ENCODE measurements at places on chromosomes 1 and 21. TPM values are rescaled to one million over a fixed set of nuclear protein-coding genes. Genes with fewer than 3 reads are reported as not detected.

- H3K36me3 ChIP-seq, result no peaks in the 10 kb centered on the region
- H3K4me1 ChIP-seq, result no peaks in the 10 kb centered on the region
- no peak for DNase-seq
- no peak overlapping the region for H3K4me3 ChIP-seq
- no peak overlapping the region for H3K27ac ChIP-seq
Observed at GRCh38 chr1:214658175-214658574, 55.2 kb downstream of the CENPF start.

Gene OR2T2
- total RNA-seq, result not detected

GRCh38 chr1:193456811-193457280, 270.4 kb upstream of the B3GALT2 start:
- no peaks in the 10 kb centered on the region for H3K36me3 ChIP-seq
- DNase-seq, result no peak
- no peaks in the 10 kb centered on the region for H3K4me1 ChIP-seq
- H3K27me3 ChIP-seq, result no peaks in the 10 kb centered on the region

Gene CHRM3
- total RNA-seq, result 2.2 TPM

DNA sequence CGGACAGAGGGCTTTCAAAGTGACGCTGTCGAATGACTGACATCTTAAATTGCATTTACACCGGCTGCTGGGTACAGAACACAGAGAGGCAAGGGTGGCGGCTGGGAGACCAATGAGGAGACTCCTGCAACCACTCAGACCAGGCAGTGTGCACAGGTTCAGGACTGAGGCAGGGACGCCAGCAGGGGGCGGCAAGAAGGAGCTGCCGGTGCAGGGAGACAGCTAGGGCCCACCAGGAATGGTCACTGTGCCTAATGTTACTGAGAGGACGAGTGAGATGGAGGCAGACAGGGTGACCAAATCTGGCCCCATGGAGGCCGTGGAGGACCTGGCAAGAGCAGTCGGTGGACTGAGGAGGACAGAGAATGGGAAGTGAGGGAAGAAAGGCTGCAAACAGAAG, 23.5 kb downstream of the GLIS1 start:
- no peaks in the 10 kb centered on the region for H3K4me1 ChIP-seq
- H3K27me3 ChIP-seq, result no peaks in the 10 kb centered on the region
- no peak overlapping the region for H3K4me3 ChIP-seq
- no peak for DNase-seq

GRCh38 chr21:44923480-44924084, 2.9 kb upstream of the ITGB2 start:
- no peak for DNase-seq
- H3K4me1 ChIP-seq, result no peaks in the 10 kb centered on the region
- no peaks in the 10 kb centered on the region for H3K36me3 ChIP-seq
- no peaks in the 10 kb centered on the region for H3K27me3 ChIP-seq
- H3K4me3 ChIP-seq, result no peak overlapping the region

Gene TMEM81
- 2.9 TPM for total RNA-seq

- H3K27me3 ChIP-seq, result no peaks in the 10 kb centered on the region
- peaks cover 25% of the 10 kb centered on the region for H3K4me1 ChIP-seq
- DNase-seq, result no peak
- H3K4me3 ChIP-seq, result no peak overlapping the region
Observed at GRCh38 chr1:225470211-225471108, 42.6 kb upstream of the LBR start.

DNA sequence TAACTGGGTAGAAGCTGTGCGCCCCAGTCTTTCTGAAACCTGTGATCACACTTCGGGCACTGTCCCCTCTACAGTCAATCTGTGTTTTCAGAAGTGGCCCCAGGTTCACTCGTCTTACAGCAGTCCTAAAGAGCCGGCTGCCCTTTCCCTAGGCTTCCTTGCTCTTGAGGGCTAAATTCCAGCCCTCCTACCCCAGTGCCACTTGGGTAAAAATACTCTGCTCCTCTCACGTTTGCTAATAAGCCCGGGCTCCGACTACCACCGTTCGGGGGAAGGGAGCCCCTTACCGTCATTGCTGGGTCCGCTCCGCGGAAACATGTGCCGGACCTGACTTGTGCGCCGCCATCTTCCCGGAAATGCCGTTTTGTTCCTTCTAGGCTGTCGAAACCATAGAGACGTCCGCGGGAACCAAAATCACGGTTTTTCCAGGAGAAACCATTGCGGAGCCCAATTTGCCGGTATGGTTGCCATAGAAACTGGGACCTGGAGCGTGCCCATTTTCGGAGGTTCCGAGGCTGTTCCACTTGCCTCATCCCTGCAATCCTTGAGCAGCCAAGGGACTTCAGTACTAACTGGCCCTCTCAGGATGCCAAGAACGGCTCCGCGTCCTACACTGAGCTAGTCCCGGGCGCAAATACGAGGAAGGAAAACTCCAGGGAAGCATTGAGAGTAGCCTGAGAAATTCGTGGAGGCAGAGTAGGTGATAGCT, at the start of gene GPATCH4:
Gene GPATCH4 (minus strand): TSS at position 358 of the 709 bp plus-strand sequence.
- no peaks in the 10 kb centered on the region for H3K4me1 ChIP-seq
- no peaks in the 10 kb centered on the region for H3K27me3 ChIP-seq
- H3K36me3 ChIP-seq, result no peaks in the 10 kb centered on the region
- peak within 1 kb of the TSS; percentile 64 for H3K4me3 ChIP-seq
- H3K27ac ChIP-seq, result peak within 1 kb of the TSS; percentile 75
- peak; percentile 91 for DNase-seq

GRCh38 chr1:182431278-182431677, 18.7 kb upstream of the RGSL1 start:
- no peak for DNase-seq
- H3K4me3 ChIP-seq, result no peak overlapping the region
- no peaks in the 10 kb centered on the region for H3K36me3 ChIP-seq

GRCh38 chr1:18945401-18945849, 11.1 kb downstream of the IFFO2 start:
- no peak for DNase-seq
- H3K36me3 ChIP-seq, result no peaks in the 10 kb centered on the region
- H3K27ac ChIP-seq, result no peak overlapping the region
- H3K4me3 ChIP-seq, result no peak overlapping the region
- peaks cover 79% of the 10 kb centered on the region for H3K4me1 ChIP-seq

DNA sequence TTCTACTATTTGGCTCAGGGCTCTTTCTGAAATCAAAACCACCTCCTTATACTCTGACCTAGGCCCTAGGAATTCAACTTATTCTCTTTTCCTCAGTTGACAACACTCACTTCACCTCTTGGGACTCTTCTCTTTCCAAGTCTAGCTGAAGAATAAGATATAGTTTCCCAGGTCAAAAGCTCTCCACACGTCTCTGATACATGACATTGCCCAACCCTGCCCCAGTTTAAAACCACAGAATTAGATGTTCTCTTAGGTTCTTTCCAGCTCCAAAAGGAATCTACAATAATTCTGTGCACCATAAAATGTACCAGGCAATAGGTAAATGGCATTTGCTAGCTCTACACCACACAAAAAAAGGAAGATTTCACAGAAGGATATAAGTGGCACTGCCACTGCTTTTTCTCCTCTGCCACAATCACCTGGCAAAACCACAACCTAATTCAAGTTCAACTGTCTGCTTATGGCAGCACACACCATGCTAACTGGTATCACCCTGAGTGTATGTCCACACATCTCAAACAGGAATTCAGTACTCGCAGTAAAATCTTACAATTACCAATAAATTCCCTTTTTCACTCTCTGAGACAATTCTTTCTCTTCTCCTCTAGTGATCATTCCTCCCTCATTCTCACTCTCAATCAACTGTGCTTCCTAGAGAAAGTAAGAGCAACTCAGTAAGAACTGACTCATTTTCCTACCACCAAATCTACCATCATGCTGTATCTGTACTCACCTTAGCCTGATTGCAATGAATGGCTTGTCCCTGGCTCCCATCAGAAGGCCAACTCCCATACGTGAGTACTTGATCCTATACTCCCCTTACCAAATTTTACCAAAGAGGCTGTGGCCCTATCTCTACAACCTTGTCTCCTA, 27.3 kb downstream of the ZBTB8OS start:
- H3K27ac ChIP-seq, result no peak overlapping the region
- H3K4me3 ChIP-seq, result no peak overlapping the region
- H3K27me3 ChIP-seq, result no peaks in the 10 kb centered on the region
- peaks cover 7% of the 10 kb centered on the region for H3K36me3 ChIP-seq
- H3K4me1 ChIP-seq, result no peaks in the 10 kb centered on the region

Gene SDF4
- 128 TPM for total RNA-seq

Gene MIXL1
- total RNA-seq, result not detected

GRCh38 chr21:37921091-37921490, 4.8 kb upstream of the KCNJ6 start:
- DNase-seq, result no peak
- H3K36me3 ChIP-seq, result no peaks in the 10 kb centered on the region
- no peaks in the 10 kb centered on the region for H3K27me3 ChIP-seq
- H3K27ac ChIP-seq, result no peak overlapping the region
- H3K4me3 ChIP-seq, result no peak overlapping the region

Gene MSTO1
- total RNA-seq, result 4.4 TPM

Gene SLC44A5
- 1.2 TPM for total RNA-seq

Gene CLCA4
- not detected for total RNA-seq

DNA sequence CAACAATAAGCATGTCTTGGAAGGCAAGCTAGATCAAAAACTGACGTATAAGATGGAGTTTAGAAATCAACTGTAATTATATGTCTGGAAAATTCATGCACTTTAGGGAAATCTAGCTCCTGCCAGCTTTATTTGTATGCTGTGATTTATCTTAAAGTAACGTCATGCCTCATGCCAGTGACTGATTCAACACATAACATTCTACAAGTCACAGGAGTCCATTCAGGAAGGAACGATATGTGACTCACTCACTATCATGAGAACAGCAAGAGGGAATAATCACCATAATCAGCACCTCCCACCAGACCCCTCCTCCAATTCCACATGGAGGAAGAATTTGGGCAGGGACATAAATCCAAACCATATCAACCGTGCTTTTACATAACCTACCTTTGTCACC, 682.4 kb upstream of the ADAMTS5 start:
- H3K27me3 ChIP-seq, result no peaks in the 10 kb centered on the region
- H3K4me1 ChIP-seq, result no peaks in the 10 kb centered on the region
- no peaks in the 10 kb centered on the region for H3K36me3 ChIP-seq
- no peak for DNase-seq

- peak; percentile 66 for DNase-seq
- H3K4me3 ChIP-seq, result no peak overlapping the region
- H3K36me3 ChIP-seq, result no peaks in the 10 kb centered on the region
- no peak overlapping the region for H3K27ac ChIP-seq
Observed at GRCh38 chr1:17494114-17494729, 45.3 kb upstream of the ARHGEF10L start.

- H3K36me3 ChIP-seq, result no peaks in the 10 kb centered on the region
- no peak overlapping the region for H3K4me3 ChIP-seq
- DNase-seq, result no peak
Observed at GRCh38 chr1:77031106-77031662, 163.9 kb downstream of the ST6GALNAC5 start.

GRCh38 chr1:34806396-34806795, 13.6 kb downstream of the GJA4 start:
- no peak overlapping the region for H3K4me3 ChIP-seq
- H3K36me3 ChIP-seq, result no peaks in the 10 kb centered on the region
- no peak overlapping the region for H3K27ac ChIP-seq
- no peak for DNase-seq
- peaks cover 7% of the 10 kb centered on the region for H3K4me1 ChIP-seq

- no peaks in the 10 kb centered on the region for H3K27me3 ChIP-seq
- H3K36me3 ChIP-seq, result peaks cover 2% of the 10 kb centered on the region
- H3K27ac ChIP-seq, result peak overlapping the region; percentile 82
- no peak overlapping the region for H3K4me3 ChIP-seq
Observed at GRCh38 chr21:15826147-15826780, 96.5 kb downstream of the USP25 start.

Gene RNU1-3
- not detected for total RNA-seq

- H3K4me1 ChIP-seq, result peaks cover 4% of the 10 kb centered on the region
- H3K27me3 ChIP-seq, result no peaks in the 10 kb centered on the region
- no peak overlapping the region for H3K4me3 ChIP-seq
- no peaks in the 10 kb centered on the region for H3K36me3 ChIP-seq
- DNase-seq, result peak; percentile 42
- H3K27ac ChIP-seq, result no peak overlapping the region
Observed at GRCh38 chr1:30412241-30413110, 310.9 kb downstream of the MATN1 start.

Gene BRDT
- not detected for total RNA-seq

Gene NOS1AP
- total RNA-seq, result 2.4 TPM

GRCh38 chr21:35357041-35357780, 308.1 kb upstream of the RUNX1 start:
- H3K27ac ChIP-seq, result no peak overlapping the region
- peaks cover 6% of the 10 kb centered on the region for H3K4me1 ChIP-seq
- H3K4me3 ChIP-seq, result no peak overlapping the region
- no peaks in the 10 kb centered on the region for H3K27me3 ChIP-seq
- H3K36me3 ChIP-seq, result no peaks in the 10 kb centered on the region

DNA sequence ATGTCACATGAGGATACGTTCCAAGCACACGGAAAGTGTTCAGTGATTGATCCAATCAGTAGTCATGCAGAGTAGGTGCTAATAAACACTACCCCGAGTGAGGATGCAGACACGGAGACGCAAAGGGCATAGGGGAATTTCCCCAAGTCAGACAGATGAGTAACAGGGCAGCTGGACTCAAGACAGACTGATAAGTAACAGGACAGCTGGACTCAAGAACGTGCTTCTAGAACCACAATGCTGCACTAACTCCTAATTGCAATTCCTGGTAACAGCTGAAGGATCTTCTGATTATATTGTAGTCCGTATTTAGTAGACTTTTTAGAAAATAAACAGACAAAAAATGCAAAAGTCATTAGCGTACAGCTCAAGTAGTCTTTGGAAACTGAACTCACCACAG, 1.9 kb upstream of the OR2T10 start:
- no peak overlapping the region for H3K27ac ChIP-seq
- no peaks in the 10 kb centered on the region for H3K36me3 ChIP-seq
- no peak for DNase-seq
- H3K27me3 ChIP-seq, result no peaks in the 10 kb centered on the region
- no peaks in the 10 kb centered on the region for H3K4me1 ChIP-seq

Gene SEMA4A
- total RNA-seq, result 4.2 TPM

DNA sequence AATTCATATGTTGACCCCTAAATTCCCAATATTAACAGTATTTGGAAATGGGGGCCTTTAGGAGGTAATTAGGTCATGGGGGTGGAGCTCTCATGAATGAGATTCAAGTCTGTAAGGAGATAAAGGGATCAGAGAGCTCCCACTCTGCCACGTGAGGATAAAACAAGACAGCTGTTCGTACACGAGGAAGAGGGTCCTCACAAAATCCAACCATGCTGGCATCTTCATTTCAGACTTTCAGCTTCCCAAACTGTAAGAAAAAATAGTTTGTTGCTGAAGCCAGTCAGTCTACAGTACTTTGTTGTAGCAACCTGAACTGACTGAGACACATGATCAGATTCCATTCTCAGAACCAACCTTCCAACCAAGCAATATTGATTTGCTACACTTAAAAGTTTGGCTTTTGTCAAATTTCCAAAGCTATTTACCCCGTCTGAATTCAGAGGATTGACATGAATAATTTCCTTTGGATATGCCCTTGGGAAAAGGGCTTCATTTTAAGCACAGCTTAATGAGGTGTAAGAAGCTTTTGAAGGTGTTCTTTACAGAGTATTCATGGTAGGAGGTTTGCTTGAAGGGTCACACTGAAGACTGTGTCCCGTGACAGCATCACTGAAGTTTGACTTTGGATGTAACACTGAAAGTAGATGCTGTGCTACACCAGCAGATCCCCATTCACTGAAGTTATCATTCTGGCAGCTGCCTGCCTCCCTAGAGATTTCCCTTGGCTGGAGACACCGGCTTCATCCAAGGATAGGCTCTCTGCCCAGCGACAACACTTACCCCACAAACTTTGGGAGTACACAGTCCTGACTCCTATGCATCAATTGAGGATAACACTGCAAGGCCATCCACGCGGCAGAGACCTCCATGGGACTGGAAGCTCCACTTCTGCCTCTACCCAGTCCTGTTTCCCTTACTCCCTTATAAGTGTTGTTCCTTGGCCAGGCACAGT, 4.9 kb upstream of the OMA1 start:
- no peaks in the 10 kb centered on the region for H3K4me1 ChIP-seq
- no peaks in the 10 kb centered on the region for H3K27me3 ChIP-seq
- no peak for DNase-seq
- no peak overlapping the region for H3K4me3 ChIP-seq

Gene MAP3K21
- 1.4 TPM for total RNA-seq
